RPMI7951 (cell line): ENCODE measurements at places on chromosomes 4 and X.

DNA sequence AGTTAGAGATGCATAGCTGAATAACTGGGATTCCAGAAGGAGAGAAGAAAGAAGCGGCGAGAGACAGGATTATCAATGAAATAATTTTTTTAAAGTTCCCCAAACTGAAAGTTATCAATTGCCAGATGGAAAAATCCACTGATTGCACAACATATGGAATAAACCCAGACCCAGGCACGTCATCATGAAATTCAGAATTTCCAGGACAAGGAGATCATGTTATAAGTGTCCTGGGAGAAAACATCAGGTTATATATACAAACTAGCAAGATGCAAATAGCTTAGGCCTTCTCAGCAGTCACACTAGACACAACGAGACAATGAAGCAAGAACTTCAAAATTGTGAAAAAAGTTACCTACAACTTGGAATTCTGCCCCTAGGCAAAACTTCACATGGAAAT, 200.0 kb downstream of the PALLD start:
- no peak for DNase-seq

GRCh38 chr4:5526080-5526846, 182.1 kb downstream of the EVC2 start:
- peak; percentile 47 for DNase-seq

GRCh38 chr4:37138019-37138653, 106.4 kb upstream of the NWD2 start:
- no peak for DNase-seq

DNA sequence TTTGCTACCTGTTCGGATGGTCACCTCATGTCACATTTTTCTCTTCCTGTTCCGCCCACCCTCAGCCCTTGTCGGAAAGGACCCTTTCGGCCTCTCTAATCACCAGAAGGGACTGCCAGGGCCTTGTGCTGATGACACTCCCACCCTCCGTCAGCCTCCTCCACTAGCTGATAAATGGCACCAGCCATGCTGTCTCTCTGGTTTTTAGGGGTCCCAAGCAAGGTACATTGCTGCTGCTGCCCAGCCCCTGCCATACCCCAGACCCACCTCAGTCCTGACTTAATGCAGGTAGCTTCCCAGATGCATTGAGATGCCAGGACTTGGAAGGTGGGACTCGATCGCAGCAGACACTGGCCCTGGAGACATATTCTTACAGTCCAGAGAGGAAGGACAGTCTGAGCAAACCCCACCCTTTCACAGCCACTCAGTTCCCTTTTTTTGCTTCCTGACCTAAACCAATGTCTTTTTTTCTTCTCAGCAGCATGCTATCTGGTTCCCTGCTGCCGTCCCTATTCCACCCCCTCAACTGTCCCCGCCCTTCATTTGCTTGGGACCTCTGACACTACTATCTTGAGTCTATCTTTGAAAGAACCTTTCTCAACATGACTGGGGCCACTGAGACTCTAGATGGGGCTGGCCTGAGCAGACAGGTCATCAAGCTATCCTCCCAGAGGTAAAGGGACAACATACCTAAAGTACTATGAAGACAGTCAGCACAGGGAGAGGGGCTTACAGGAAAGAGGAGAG, at the start of gene BTK:
BTK (minus strand) TSS at position 397 of the 747 bp plus-strand sequence. CDS start 10,907 bp downstream, outside the sequence.
- no peak for DNase-seq

DNA sequence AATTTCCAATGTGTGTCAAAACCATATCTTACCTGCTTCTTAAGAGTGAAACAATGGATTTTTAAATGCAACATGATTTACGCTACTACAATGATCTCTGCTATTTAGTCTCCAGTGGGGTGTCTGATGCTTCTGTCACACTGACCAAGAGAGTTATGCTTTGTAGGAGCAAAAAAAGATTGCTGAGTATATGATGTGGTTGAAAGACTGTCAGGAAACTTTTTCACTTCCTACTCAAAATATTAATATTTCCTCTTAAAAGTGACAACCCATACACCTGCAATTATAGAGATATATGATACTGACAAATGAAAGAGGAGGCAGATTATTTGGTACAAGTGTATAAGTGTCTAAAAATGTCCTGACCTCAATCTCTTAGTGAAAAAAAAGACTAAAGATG, 105.2 kb upstream of the BMP3 start:
- no peak for DNase-seq

DNA sequence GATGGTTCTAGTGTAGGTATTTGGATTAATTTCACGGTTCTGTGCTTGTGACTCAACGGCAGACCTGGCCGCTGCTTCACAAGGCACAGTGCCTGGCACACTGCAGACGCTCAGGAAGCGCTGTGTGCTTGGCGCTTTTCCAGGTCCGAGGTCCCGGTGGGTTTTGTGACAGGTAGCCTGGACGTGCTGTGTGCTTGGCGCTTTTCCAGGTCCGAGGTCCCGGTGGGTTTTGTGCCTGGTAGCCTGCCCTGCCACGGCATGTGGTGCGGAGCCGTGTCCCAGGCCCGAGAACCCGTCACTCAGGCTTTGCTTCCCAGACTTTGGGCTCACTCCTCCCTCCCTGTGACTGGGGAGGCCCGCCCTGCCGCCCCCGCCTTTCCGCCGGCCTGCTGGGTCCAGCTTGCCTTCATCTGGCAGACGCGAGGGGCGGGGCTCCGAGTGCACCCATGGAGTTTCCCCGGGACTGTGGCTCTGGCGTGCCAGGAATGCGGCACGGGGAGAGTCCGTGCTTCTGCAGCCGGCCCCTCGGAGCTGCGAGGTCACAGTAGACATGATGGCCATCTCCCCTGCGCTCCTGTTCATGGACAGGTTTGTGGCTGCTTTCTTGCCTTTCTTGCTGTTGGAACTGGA, 44.2 kb downstream of the TBC1D14 start:
- no peak for DNase-seq

DNA sequence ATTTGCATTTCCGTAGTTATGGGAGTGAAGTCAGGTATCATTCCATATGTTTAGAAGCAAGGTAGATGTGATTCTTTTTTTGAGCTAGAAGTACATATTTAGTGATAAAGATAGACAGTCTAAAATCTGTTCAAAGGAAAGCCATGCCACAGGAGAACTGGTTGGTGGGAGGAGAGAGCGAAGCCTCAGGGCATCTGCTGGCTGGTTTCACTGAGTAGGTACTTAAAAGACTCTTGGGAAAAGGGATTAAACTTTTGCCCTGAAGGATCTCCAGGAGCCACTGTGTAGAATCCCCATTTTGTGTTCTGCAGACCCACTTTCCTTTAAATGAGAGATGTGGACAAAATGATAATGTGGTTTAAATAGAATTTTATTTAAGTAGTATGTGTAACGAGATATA, 89.6 kb downstream of the SHROOM2 start:
- no peak for DNase-seq

- DNase-seq = no peak
Measured at GRCh38 chr4:37981844-37982720, 21.9 kb downstream of the PTTG2 start.

DNA sequence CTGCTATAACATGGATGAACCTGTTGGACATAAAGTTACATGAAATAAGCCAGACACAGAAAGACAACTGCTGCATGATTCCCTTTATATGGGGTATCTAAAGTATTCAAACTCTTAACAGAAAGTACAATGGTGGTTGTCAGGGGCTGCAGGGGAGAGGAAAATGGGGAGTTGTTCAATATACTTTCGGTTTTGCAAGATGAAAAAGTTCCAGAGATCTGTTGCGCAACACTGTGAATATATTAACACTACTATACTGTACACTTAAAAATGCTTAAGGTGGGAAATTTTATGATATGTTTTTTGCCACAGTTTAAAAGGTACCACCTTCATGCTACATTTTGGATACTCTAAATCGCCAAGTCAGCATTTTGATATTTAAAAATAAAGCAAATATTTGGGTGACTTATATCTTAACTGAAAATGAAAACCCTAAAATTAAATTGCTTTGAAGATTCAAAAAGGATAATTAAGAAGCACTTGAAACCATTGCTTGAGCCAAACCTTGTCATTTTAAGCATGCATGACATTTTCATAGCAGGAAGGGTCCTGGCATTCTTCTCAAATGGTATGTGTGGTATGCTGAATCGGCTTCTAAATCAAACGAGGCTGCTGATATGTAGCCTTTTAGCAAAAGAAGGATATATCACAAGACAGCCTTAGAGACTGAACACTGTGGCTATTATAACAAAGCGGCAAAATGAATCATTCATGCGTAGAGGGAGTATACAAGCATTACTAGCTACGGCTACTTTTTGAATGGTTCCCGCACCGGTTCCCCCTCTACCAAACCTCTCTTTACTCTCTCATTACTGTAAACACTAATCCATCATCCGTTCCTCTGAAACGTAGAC, 607.1 kb upstream of the DIPK2B start:
- DNase-seq = peak; percentile 73

DNA sequence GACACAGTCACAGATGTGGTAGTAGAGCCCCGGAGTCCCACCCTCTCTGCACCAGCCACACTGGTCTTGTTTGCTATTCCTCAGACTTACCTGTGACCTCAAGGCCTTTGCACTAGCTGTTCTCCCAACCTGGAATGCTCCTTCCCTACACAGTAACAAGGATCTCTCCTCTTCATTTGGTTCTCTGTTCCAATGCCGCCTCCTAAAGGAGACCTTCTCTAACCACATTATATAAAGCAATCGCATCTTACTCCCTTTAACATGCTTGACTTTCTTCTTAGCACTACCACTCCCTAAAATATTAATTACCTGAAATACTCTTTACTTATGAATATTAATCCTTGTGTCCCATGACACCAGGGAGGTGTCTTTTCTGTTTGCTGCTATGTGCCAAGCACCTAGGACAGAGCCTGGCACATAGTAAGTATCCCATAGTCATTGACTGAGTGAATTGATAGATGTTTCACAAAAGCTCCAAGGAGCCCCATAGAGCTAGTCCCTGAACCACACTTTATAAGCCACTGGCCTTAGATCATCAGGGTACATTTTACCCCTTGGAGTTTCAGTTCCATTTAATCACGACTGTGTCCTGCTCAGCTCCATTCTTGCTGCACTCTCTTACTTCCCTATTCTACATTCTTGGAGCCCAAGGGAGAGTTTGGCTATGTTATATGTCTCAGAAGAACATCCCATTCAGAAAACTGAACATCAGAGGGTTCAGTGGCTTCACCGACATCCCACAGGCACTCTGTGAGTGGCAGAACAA, 312.7 kb downstream of the RAB28 start:
- DNase-seq = no peak
